Effector memory CD4-positive, alpha-beta T cell (primary cell): ENCODE measurements at places on chromosomes 7 and 10.

GRCh38 chr7:45402480-45403218 lies 171.5 kb upstream of the ADCY1 start:
- H3K36me3 ChIP-seq: no peaks in the 10 kb centered on the region
- H3K4me3 ChIP-seq: no peak overlapping the region
- no peak overlapping the region for H3K27ac ChIP-seq
- H3K27me3 ChIP-seq: no peaks in the 10 kb centered on the region

DNA sequence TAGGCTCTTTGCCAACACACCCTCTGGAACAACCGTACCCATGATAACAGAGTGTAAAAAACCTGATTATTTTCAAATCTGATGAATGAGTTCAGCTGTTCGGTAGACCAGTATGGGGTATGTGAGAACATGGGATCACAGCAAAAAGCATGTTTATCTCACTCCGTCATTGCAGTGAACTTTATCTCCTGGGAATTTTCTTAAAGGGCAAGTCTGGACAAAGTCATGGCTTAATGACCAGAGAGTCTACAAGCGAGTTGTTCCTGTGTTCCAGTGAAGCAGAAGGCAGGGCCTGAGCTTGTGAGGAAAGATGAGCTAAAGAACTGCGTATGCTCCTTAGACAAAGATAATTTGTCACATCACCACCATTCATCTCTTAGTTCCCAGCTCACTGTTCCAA lies 219.7 kb downstream of the TRIL start:
- H3K4me1 ChIP-seq: no peaks in the 10 kb centered on the region
- H3K36me3 ChIP-seq: no peaks in the 10 kb centered on the region
- no peak for DNase-seq
- H3K4me3 ChIP-seq: no peak overlapping the region

- no peaks in the 10 kb centered on the region for H3K27me3 ChIP-seq
- no peak overlapping the region for H3K4me3 ChIP-seq
- no peaks in the 10 kb centered on the region for H3K36me3 ChIP-seq
- H3K4me1 ChIP-seq: no peaks in the 10 kb centered on the region
- H3K27ac ChIP-seq: no peak overlapping the region
- DNase-seq: no peak
These were observed 274.3 kb downstream of the SEMA3D start for GRCh38 chr7:84912537-84912936.

GRCh38 chr7:87113077-87113476 lies 39.2 kb upstream of the DMTF1 start:
- DNase-seq: no peak
- H3K4me3 ChIP-seq: no peak overlapping the region
- no peaks in the 10 kb centered on the region for H3K4me1 ChIP-seq

GRCh38 chr10:95236068-95236903 lies 42.2 kb downstream of the ACSM6 start:
- H3K27ac ChIP-seq: no peak overlapping the region
- no peak for DNase-seq
- H3K4me3 ChIP-seq: no peak overlapping the region
- H3K4me1 ChIP-seq: no peaks in the 10 kb centered on the region
- no peaks in the 10 kb centered on the region for H3K27me3 ChIP-seq

DNA sequence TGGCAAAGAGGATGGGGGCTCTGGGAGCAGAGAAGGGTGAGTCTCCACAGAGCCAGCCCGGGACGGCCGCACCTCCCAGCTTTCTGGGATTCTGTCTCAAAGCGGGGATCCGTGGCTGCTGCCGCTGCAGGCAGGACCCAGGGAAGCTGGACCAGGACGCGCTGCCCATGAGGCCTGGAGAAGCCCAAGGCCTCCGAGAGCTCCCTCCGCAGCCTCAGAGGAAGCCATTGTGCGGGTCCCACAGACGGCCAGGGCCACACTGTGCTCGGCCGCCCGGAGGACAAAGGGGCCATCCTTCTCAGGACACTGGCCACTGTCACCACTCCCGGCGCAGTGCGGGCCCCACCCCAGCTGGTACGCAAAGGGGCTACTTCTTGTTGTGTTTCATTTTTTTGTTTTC lies 79.3 kb upstream of the PDGFA start:
- H3K27me3 ChIP-seq: no peaks in the 10 kb centered on the region
- H3K4me3 ChIP-seq: no peak overlapping the region
- H3K4me1 ChIP-seq: peaks cover 35% of the 10 kb centered on the region
- no peak overlapping the region for H3K27ac ChIP-seq

DNA sequence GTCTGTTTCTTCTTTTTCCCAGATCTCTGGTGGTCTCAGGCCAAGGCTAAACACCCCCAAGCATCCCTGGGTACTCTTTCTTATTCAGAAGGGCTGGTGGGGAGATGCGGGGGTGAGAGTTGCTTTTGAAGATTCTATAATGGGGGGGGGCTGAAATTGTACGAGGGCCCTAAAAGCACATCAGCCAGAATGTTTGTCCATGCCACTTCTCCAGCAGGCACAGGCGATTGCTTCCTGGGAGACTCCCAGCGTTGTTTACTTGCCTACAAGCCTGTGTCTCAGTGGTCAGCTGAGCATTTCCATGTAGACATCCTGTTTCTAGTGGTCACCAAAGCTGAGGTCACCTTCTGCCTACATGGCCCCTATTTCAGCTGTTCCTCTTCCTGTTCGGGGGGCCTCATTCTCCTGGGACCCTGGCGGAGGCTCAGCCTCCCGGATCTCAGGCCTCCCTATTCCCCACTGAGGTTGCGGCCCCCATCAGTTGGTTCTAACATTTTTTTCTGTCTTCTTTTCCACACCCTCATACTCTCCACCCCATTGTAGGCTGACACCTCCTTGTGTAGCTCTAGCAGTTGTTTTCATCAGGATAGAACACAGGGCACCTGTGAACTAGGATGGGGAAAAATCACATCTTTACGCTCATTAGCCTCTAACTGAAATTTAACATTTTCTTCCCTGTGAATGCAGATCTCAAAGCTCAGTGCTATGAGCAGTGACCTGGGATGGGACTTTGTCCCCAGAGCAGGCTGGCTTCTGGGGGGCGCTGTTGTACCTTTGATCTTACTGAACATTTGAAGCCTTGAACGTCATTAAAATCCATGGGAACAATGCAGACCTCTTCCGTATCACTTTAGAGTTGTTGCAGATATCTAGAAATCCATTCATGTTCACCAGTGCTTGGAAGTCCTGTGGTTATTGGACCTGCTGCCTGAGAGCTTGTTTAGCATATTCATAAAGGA lies 286.5 kb downstream of the GLRX3 start:
- H3K4me3 ChIP-seq: no peak overlapping the region
- no peaks in the 10 kb centered on the region for H3K4me1 ChIP-seq
- no peak overlapping the region for H3K27ac ChIP-seq
- H3K36me3 ChIP-seq: no peaks in the 10 kb centered on the region
- no peak for DNase-seq

DNA sequence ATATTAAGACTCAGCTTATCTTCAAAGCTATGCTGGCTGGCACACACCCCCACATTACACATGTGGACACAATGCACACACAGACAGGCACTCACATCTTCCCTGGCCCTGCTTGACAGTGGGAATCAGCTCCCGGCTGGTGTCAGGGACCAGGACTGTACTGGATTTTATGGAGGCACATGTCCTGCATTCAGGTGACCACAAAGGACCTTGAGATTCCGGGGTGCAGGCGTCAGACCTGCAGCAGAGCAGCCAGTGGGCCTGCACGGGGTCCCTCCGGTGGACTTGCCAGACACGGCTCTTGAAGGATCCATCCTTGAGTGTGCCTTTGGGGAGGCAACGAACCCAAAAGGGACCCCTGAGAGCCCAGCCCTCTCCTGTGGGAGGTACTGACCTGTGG lies 1.9 kb downstream of the CNPY1 start:
- no peaks in the 10 kb centered on the region for H3K4me1 ChIP-seq
- H3K4me3 ChIP-seq: no peak overlapping the region
- H3K27ac ChIP-seq: no peak overlapping the region
- no peaks in the 10 kb centered on the region for H3K36me3 ChIP-seq
- DNase-seq: no peak
- no peaks in the 10 kb centered on the region for H3K27me3 ChIP-seq

GRCh38 chr10:4656576-4657194 lies 169.3 kb upstream of the AKR1E2 start:
- DNase-seq: peak; percentile 34
- no peaks in the 10 kb centered on the region for H3K4me1 ChIP-seq
- H3K27me3 ChIP-seq: no peaks in the 10 kb centered on the region
- H3K36me3 ChIP-seq: no peaks in the 10 kb centered on the region
- H3K4me3 ChIP-seq: no peak overlapping the region

GRCh38 chr10:124509880-124510632 lies 48.4 kb downstream of the LHPP start:
- H3K4me1 ChIP-seq: no peaks in the 10 kb centered on the region
- H3K4me3 ChIP-seq: no peak overlapping the region
- H3K27me3 ChIP-seq: no peaks in the 10 kb centered on the region
- no peak for DNase-seq

DNA sequence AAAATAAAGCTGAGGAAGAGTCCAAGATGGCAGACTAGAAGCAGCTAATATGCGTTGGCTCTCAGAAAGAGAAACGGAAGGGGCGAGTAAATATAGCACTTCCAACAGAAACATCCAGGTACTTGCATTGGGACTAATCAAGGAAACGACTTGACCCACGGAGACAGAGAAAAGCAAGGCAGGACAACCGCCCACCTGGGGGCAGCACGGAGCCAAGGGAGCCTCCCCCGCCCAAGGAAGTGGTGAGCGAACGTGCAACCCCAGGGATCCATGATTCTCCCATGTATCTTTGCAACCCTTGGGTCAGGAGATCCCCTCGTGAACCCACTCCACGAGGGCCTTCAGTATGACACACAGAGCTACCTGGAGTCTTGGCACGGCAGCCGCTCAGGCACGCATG lies 45.4 kb upstream of the GRM3 start:
- H3K27ac ChIP-seq: no peak overlapping the region
- H3K4me3 ChIP-seq: no peak overlapping the region
- no peak for DNase-seq

DNA sequence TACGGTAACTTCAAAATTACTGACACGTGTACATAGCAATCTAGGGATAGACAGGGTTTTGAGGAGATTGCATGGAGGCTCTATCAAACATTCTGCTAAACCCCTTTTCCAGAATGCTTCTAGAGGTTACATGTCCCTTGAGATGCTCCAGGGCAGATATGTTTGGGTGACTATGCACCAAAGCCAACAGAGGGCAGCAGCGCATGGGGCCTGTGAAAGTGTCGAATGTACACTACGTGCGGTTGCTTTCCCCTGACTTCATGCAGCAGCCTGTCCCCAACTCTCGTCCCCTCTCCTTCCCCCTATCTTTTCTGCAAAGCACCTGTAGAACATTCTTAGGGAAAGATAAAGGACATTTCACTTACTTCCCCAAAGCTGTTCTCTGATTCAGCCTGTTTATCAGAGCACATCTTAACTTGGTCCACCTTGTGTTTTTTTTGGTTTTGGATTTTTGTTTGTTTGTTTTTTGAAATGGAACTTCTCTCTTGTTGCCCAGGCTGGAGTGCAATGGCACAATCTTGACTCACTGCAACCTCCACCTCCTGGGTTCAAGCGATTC lies 90.2 kb downstream of the UBE3C start:
- no peaks in the 10 kb centered on the region for H3K4me1 ChIP-seq
- peaks cover 35% of the 10 kb centered on the region for H3K36me3 ChIP-seq
- no peaks in the 10 kb centered on the region for H3K27me3 ChIP-seq

DNA sequence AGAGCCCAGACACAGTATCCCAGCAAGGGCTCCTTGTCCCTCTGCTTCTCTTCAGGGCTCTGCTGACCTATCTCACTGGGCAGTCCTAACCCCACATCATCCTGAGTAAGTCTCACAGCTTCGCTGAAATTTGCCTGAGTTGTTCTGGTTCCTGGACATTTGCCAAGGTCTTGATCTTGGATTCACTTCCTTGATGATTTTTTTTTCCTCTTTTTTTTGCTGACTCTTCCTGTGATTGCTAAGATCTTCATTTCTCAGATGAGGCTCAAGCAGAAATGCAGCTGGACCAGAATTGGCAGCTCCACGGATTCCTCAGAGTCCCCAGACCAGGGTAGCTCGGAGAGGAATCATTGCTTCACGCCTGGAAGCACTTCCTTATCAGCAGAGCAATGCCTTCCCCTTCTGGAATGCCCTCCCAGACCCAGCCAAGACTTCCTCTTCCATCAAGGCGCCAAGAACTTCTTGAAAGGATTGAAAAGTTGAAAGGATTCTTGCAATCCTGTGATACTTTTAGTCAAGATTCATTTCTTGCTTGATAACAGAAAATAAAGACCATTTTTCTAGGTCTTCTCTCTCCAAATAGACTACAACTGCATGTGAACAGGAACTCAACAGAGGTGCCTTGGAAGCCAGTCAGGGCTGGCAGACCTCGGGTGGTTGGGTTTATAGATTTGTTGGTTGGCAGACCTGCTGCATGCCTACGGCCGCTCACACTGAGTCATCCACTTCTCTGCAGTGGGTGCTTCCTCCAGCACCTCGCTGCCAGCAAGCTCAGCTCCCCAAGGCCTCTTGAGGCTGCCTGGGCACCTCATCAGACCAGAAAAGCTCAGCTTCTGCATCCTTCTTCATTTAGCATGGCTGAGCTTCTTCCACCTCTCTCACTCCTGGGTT lies 8.8 kb upstream of the AFAP1L2 start:
- H3K4me3 ChIP-seq: no peak overlapping the region
- H3K36me3 ChIP-seq: no peaks in the 10 kb centered on the region
- DNase-seq: no peak
- no peaks in the 10 kb centered on the region for H3K4me1 ChIP-seq
- H3K27me3 ChIP-seq: peaks cover 4% of the 10 kb centered on the region

DNA sequence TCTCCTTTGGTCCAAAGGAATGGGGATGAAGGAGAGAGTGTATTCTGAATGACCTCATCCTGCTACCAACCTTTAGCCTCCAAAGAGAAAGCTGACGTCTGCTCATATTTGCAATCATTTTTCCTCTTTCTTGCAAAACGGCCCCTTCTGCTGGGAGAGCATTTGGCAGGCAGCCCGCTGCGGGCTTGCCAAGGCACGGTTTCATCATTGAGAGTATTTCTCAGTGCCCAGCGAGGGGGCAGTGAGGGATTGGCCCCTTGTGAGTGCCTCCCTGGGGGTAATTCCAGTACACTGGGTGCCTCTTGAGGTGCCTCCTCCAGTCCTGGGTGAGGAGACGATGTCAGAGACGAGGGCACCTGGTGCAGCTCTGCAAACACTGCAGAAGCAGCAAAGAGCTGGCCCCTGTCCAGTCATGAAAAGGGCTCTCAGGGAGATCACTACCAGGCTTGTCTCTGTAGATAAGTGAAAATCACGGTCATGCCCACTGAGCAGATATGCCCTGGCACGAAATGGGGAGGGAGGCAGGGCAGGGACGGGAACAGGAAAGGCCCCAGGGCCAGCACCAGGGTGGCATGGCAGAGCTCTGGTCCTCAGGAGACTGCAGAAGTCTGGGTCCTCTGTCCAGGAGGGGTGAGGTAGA lies 48.7 kb upstream of the SHH start:
- DNase-seq: no peak
- no peak overlapping the region for H3K4me3 ChIP-seq
- H3K27me3 ChIP-seq: no peaks in the 10 kb centered on the region
- H3K27ac ChIP-seq: no peak overlapping the region
- no peaks in the 10 kb centered on the region for H3K36me3 ChIP-seq
- H3K4me1 ChIP-seq: no peaks in the 10 kb centered on the region
